GM20000 (cell line): ENCODE measurements at places on chromosomes 6 and 20.
A peak's percentile ranks its signal among the peaks of the same experiment; 100 is the strongest.

DNA sequence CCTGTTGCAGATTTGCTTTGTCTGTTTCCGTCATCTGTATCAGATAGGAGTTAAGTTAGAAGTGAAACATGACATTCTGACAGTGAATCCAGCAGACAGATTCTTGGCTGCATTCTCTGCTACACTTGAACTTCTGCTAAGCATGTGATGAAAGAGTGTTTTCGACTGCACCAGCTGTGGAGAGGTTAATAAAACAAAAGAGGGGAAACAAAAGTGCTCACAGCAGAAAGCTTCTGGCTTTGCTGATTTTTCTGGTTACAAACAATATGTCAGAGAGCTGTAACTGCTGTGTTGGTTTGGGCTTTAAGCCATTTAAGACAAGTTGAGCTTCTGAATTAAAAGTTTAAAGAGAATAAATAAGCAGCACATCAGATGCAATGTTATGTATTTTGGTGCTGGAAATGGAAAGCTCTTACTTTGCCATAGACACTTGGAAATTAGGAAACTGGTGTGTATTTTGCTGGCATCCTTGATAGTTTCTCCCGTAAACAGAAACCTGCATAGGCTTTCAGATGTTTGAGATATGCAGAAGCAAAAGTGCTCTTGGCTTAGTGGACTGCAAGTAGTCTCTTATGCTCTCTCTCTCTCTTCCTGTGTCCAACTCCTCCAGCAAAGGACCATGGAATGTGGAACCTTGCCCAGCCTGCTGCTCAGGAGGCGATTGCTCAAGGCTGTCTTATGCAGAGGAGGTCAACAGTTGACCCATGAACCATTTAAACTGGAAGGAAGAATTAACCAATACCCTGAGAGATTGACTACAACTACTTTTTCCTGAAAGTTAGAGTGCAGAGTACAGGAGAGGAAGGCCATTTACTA, 104.9 kb downstream of the RPS12 start:
- no peak for DNase-seq

DNA sequence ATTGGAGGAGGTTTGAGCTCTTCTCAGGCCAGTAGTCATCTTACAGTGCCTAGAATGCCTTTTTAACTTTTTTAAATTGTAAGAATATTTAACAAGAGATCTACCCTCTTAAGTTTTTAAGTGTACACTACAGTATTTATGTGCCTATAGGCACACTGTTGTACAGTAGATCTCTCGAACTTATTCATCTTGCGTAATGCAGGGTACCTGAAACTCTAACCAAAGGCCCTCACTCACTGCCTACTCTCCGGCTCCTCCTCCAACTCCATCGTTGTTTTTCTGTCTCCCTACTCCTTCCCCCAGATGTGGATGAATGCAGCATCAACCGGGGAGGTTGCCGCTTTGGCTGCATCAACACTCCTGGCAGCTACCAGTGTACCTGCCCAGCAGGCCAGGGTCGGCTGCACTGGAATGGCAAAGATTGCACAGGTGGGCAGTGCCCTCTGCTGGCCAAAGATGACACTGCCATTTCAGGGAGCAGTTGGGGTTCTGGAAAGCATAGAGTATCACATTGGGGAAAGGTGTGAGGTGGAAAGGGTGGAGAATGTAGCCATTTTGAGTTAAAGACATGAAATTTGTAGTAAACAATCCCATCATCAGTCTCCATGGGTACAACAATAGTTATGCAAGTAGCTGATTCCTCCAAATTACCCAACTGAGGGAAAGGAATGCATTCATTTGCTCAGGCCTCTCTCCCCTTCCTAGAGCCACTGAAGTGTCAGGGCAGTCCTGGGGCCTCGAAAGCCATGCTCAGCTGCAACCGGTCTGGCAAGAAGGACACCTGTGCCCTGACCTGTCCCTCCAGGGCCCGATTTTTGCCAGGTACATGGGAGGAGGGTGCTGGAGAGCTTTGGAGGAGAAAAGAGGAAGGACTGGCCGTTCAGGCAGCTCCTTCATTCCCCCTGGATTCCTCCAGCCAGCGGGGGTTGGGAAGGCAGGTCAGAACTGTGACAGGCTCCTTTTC, 18.4 kb upstream of the ZNF76 start:
- peak; percentile 82 for DNase-seq

GRCh38 chr6:146295695-146296094, 247.9 kb upstream of the RAB32 start:
- no peak for DNase-seq

- DNase-seq = no peak
Measured at GRCh38 chr6:22925920-22926789, 356.8 kb downstream of the HDGFL1 start.

GRCh38 chr6:52517502-52518278, 59.2 kb downstream of the TRAM2 start:
- DNase-seq = peak; percentile 59

DNA sequence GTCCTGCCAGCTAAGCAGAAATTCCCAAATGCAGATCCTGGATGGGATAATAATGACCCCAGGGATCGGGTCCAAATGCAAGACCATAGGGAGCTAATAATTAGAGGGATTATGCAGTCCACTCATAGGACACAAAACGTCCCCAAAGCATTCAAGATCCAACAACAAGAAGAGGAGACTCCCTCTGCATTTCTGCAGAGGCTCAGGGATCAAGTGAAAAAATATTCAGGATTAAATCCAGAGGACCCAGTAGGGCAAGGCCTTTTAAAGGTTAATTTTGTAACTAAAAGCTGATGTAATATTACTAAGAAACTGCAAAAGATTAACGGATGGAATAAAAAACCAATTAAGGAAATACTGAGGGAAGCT, 22.2 kb downstream of the HLA-A start:
- no peak for DNase-seq

DNA sequence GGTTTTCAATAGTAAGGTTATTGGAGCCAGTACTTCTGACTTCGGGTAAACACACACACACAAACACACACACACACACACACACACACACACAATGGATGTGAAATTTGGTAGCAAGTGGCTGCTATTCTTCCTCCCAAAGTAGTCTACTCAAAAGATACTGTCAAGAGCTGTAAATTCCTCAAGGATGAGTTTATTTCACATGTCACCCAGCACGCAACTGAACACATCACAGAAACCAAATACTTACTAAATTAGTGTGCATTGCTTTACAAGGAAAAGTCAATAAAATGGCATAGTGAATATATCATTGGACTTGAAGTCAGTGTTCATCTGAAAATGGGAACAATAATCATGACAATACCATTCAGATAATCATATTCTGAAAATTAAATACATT, 32.9 kb downstream of the MMUT start:
- no peak for DNase-seq

GRCh38 chr20:10805764-10806163, 132.0 kb upstream of the JAG1 start:
- DNase-seq = no peak

DNA sequence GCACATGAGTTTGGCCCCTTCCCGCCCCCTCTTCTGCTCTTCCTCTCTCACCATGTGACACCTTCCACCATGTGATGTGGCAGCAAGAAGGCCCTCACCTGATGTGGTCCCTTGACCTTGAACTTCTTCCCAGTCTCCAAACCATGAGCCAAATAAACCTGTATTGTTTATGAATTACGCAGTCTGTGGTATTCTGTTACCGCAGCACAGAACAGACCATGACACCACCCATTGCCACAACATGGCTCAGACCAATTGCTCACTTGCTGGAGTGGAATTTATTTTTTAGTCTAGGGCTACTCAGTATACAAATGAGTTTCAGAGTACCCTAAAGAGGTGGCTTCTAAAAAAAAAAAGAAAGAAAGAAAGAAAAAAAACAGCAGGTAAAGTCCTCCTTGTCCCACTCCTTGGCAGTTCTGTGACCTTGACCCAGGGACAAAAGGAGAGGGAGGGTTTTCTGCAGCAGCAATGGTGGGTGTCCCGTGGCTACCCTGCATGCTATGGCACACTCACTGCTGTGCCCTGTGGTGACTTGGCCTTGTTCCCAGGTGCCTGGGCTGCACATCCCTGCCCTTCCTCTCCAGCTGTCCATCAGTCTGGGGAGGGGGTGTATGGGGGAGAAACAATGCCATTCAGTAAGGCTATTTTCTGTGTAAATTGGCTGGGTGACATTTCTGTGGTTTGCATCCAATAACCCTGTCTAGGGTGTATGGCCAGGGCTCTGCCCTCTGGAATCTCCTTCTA, 5.4 kb upstream of the VSX1 start:
- peak; percentile 1 for DNase-seq

- DNase-seq = peak; percentile 41
Measured at GRCh38 chr6:9540534-9541126, 874.2 kb downstream of the TFAP2A start.

DNA sequence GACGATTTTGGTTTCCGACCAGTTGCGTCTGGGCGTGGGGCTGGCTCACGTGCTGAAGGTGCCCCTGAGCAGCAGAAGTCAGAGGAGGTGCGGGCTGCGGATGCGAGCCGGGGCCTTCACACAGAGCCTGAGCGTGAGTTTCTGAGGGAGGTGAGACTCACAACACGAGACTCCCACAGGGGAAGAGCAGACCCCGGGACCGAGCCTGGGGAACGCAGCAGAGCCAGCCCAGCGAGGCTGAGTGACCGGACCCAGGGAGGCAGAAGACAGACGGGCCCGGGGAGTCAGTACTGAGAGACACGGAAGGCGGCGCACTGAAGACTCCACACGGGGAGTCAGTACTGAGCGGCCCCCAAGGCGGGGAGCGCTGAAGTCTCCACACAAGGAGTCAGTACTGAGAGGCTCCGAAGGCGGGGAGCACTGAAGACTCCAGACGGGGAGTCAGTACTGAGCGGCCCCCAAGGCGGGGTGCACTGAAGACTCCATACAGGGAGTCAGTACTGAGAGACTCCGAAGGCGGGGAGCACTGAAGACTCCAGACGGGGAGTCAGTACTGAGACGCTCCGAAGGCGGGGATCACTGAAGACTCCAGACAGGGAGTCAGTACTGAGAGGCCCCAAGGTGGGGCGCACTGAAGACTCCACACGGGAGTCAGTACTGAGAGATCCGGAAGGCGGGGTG, 77.8 kb downstream of the DLL1 start:
- no peak for DNase-seq

GRCh38 chr6:17418281-17419188, 25.1 kb downstream of the CAP2 start:
- DNase-seq = no peak

GRCh38 chr6:112253841-112254816, at the start of gene LAMA4:
Gene LAMA4, minus strand, starts transcription at chr6:112254567. Its CDS starts 417 bp downstream, at chr6:112254150.
- DNase-seq = no peak

DNA sequence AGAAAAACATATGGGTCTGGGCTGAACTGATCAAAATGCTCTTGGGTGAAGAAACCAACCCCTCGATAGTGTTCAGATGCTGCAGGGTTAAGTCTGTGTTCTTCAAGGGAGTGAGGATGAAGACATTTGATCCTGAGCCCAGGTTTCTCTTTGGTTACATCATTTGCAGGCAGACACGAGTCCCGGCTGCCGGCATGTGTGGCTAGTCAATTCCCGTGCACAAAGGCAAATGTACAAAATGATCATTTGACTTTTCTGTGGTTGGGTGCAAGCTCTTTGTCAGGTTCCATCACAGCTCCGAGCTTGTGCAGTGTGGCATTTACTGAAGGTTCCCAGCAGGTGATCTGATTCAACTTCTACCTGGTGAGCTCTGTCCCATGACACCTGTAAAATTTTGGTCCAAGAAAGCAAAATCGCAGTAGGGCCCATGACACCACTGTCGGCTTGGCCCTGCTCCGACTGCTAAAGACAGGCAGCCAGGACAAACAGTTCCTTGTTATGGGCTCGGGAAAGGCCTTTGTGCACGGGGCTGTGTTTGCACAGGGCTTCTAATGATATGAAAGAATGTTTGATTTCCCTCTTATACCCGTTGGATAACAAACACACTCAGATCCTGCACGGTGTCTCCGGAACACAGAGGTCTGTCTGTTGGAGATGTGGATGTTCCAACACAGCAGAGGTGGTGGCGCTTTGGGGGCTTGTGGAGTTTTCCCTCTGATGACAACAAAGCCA, 46.9 kb downstream of the GJA10 start:
- no peak for DNase-seq

- no peak for DNase-seq
Measured at GRCh38 chr20:2907519-2907918, 34.2 kb downstream of the PTPRA start.

DNA sequence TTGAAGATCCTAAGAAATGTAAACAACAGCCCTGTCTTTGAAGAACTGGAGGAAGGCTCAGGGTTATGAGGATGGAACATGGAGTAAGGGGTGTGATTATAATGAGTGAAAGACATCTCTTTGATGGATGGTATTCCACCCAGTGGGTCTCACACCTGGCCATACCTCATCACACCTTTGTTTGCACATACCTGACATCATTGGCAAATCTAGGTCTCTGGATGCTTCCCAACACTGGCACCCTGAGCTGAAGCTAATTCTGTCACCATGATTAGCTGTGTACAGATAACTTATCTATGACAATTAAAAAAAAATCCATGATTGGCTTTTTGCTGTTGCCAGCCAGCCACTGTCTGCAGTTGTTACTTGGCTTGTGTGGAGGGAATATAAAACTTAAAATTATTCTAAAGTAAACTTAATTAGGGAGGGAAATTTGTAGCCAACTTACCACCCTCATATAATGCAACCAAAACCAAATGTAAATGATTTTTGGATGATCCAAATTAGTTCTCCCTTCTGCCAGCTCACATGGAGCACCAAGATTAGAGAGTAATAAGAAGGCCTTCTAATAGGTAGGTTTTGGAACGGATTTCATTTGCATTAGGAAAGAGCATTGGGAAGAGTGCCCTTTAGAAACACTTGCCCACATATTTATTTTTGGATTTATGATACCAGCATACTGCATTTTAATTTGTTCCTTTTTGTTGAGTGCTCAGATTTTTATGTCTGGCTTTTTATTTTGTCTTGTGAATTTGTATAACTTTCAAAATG, 249.5 kb downstream of the SOX4 start:
- no peak for DNase-seq
